Ammon's horn (tissue), 1 donor: ENCODE measurements at places on chromosomes 11 and 22.

GRCh38 chr11:36376888-36377758, 81.0 kb downstream of the PRR5L start:
- peak; percentile 58 for DNase-seq

- no peak for DNase-seq
Observed at GRCh38 chr11:63244862-63245261, 1.5 kb upstream of the SLC22A25 start.

- peak; percentile 90 for DNase-seq
Observed at GRCh38 chr11:2420502-2421225, 20.1 kb downstream of the TSSC4 start.

GRCh38 chr11:2535673-2536439, 91.0 kb downstream of the KCNQ1 start:
- DNase-seq, result no peak

DNA sequence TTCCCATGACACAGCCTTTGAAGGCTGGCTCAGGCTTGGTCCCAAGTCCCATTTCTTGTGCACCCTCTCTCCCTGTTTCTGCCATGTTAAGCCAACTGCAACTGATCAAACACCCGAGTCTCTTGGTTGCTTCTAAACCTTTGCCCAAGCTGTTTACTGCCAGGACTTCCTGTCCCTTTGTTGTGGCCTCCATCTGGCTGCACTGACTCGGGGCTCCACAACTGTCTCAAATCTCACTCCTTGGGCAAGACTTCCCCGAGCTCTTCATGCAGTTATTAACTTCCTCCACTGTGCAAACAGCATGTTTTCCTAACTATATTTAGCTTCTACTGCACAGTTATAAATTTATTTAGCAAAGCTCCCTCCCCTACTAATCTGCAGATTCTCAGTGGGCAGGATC, 4.3 kb downstream of the VPREB1 start:
- DNase-seq, result no peak

- DNase-seq, result no peak
Observed at GRCh38 chr22:27223317-27224177, 566.2 kb downstream of the MIAT start.

GRCh38 chr11:123838659-123839058, 32.5 kb upstream of the OR6M1 start:
- no peak for DNase-seq

DNA sequence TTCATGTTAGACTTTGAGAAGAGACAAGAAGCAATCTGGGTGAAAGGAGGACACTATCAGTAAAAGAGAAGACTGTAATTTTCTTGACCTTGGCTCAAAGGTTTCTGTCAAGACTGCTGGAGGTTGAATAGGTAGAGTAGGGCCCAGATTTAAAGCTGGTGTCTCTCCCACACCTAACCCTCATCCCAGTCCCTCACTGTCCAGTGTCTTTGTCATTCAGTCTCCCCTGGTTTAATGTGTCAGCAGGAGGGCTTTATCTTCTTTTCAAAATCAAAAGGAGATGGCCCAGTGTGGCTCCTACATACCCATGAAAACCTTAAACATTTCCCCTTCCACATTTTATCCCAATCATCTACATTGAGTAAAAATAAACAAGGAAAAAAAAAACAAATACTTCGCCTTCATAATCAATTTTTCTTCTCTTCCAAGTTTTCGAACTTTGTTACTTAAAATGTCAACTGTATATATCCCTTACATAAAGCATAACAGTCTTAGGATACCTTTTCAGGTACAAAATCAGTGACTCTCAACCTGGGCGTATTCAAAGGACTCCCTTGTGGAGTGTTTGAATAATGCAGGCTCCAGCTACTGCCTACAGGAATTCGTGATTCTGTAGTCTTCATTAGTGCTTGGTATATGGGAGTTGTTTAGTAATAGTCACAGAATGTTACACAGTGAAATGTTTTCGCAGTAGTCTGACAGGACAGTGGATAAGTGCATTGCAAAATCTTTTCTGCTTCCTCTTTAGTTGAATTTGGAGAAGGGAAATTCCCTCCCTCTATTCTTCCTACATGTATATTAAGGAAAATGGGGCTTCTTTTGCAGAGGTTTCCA, 87.2 kb downstream of the FAT3 start:
- DNase-seq, result no peak

GRCh38 chr22:18095101-18095805, 15.4 kb upstream of the TUBA8 start:
- peak; percentile 62 for DNase-seq

GRCh38 chr22:45314054-45314721, 4.5 kb downstream of the FAM118A start:
- no peak for DNase-seq

GRCh38 chr11:47646019-47646418, 3.7 kb upstream of the MTCH2 start:
- DNase-seq, result no peak

DNA sequence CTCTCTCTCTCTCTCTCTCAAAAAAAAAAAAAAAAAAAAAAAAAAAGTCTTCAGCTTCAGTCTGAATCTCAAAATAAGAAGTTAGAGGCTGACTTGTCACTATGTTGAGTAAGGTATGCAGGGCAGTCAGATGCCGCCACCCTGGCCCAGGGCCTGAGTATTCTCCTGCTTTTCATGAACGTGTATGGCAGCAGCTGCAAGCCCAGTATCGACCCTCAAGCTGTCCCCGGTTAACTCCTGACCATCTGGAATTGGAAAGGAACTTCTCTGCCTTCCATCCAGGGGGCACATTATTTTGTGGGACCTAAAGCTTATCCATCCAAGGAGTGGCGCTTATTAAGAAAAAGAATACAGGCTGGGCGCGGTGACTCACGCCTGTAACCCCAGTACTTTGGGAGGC, 11.4 kb downstream of the MRGPRD start:
- DNase-seq, result no peak

DNA sequence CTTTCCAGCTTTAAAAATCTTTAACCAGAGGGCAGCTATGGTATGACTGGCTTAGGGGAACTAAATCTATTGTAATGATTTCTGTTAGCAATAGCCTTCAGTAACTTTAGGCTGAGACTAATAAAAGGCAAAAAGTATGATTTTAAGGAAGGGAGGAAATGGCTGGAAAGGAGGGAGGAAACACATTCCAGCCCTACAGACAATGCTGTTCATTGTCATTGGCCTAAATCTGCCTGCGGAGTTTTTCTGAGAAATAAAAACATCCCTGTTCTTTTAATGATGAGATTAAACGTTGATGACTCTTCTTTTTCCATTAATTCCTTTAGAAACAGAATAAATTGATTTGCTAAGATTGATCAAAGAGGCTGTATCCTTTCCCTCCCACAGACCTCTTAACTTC, 99.6 kb upstream of the GRAMD1B start:
- DNase-seq, result no peak

DNA sequence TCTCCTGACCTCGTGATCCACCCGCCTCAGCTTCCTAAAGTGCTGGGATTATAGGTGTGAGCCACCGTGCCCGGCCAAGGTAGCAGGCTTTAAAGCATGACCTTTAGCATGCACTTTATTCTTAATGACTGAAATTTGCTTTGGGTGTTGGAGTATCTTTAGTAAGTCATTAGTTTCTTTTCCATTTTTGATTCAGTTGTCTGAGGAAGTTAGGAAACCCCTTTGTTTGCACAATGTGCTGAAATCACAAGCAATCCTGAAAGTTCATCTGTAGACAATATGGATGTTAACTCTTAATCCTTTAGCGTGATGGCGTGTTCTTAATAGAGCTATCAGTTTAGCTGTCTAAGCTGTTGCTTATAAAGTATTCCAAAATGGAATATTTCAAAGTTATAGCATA, 16.8 kb downstream of the SDHD start:
- DNase-seq, result no peak

- peak; percentile 22 for DNase-seq
Observed at GRCh38 chr11:64538501-64538951, 52.5 kb upstream of the SLC22A12 start.

GRCh38 chr11:6269994-6270393, 10.4 kb downstream of the CCKBR start:
- no peak for DNase-seq

GRCh38 chr22:19645905-19646304, 68.4 kb upstream of the SEPTIN5 start:
- no peak for DNase-seq

GRCh38 chr11:133955081-133955891, 1.5 kb downstream of the IGSF9B start:
- peak; percentile 57 for DNase-seq

- DNase-seq, result peak; percentile 41
Observed at GRCh38 chr11:19846654-19847305, 134.1 kb downstream of the NAV2 start.

DNA sequence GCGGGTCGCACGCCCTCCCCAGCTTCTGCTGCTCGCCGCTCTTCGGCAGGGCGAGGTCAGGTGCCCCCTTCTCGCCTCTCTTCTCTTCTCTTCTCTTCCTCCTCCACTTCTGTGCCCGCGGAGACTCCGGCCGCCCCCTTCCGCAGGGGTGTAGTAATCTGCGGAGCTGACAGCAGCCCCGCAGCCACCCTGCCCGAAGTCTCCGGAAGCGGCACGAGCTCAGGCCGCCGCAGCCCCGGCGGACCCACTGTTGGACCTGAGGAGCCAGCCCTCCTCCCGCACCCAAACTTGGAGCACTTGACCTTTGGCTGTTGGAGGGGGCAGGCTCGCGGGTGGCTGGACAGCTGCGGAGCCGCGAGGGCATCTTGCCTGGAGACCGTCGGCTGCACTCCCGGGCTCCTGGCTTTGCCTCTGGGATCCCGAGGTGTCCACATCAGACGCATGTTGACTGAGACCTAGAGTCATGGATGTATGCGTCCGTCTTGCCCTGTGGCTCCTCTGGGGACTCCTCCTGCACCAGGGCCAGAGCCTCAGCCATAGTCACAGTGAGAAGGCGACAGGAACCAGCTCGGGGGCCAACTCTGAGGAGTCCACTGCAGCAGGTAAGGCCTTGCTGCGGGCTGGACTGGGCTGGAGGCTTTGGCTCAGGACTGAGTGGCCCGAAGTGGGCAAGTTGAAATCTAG, 486 bp downstream of the STIM1 start:
- no peak for DNase-seq

GRCh38 chr11:116287866-116288265, 484.9 kb downstream of the BUD13 start:
- no peak for DNase-seq

GRCh38 chr11:87778357-87778756, 396.9 kb downstream of the RAB38 start:
- DNase-seq, result peak; percentile 48

DNA sequence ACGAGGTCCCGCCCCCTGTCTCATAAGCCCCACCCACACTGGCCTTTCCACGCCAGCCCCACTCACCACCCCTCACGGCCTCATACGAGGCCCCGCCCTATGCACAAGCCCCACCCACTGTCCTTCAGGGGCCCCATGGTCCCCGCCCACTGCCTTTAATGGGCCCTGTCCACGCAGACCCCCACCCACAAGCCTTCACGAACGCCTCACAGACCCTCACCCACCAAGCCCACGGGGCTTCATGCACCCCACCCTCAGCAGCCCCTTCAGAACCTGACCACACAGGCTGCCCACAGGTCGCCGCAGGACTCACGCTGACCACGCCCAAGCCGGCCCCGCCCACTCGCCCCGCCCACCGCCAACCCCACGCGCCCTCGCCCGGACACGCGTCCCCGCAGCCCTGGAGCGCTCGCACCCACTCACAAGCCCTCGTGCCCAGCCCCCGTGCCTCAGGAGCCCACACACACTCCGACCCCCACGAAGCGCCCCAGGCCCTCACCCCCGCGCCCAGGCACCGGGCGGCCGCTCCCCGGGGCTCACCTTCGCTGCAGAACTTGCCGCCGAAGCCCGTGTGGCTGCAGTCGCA, 10.5 kb downstream of the NRXN2 start:
- DNase-seq, result no peak

- DNase-seq, result no peak
Observed at GRCh38 chr11:62487738-62488551, 58.7 kb downstream of the AHNAK start.

- no peak for DNase-seq
Observed at GRCh38 chr11:691710-692590, 3.1 kb downstream of the DEAF1 start.

DNA sequence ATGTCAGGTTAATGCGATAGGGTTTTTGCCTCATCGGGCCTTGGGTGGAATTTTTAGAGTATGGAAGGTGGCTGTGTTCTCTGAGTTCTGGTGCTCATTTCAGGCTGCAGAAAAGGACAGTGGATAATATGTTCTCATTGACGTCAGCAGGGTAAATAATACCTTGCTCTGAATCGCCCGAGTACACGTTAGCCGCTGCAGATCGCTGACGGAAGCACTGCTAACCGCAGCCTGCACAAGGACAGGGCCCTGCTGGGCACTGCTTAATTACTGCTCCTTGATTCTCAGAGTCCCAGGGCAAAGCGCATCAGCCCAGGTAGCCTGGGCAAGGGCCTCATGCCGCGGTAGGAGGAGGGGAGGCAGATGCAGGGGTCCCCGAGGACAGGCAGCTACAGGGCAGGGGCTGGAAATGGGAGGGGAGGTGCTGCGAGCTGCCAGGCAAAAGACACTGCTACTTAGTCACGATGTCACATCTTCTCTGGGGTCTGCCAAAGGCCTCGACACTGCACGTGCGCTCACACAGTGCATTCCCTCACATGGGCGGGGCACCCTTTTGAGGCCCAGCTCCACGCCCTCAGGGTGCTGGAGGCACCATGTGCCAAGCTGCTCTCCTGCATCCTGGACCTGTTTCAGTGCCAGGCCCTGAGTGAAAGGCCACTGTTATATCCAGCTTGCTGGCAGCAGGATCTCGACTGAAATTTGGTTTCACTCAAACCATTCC, 35.2 kb downstream of the PPP2R1B start:
- peak; percentile 72 for DNase-seq

DNA sequence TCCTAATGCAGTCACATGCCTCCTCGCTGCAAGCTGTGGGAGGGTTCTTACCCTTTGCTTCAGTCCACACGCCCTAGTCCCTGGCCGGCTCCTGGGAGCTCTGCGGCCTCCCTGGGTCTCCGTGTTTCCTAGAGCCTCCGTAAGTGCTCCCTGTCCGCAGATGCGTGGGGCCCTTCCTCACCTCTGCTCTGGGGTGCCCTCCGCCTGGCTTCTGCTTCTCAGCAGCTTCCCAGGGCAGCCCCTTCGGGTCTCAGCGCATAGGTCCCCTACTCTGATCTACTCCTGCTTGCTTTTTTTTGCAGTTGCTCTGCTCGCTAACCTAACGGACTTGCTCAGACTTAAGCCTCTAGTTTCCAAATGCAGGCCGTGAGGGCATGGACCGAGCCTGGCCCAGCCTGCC, 22.4 kb downstream of the CAPN1 start:
- no peak for DNase-seq
